CD4-positive, alpha-beta T cell treated with Interleukin-4 for 4 hours (primary cell): ENCODE measurements at places on chromosomes 1 and 21.

DNA sequence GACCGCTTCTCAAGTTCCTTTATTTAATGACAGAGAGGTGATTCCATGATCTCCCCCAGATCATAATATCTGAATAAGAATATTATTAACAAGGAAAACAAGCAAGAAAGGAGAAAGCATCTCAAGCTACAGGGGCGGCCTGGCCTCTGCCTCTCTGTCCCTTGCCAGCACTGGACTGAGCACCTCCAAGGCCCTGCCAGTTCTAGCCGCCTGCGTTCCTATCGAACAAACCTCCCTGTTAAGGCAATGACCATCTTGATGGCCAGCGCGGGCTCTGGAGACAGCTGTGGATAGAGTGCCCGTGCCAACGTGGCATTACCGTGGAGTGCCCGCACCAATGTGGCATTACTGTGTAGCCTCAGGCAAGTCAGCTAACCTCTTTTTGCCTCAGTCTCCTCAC, 84.8 kb downstream of the NPHP4 start:
- DNase-seq = no peak

DNA sequence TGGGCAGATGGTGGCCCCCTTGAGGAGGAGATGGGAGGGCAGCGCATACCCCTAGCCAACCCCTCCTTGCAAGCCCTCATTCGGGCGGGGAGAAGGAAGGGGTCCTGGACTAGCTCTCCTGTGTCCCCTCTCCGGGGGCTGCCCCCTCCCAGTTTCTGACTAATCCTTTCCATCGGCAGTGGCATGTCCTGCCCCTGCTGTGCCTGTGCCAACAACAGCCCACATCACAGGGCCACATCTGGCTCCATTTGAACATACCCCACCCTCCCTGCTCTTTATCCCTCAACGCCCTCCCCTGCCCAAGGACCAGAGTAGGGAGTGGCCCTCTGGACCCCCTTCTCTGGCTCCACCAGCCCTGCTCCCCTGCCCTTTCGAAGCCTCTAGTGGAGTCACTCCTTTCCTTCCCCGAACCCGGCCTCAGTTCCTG, 11.0 kb upstream of the LMNA start:
- DNase-seq = peak; percentile 75

- peak; percentile 18 for DNase-seq
Measured at GRCh38 chr21:43269440-43269839, 100.6 kb downstream of the CRYAA start.

DNA sequence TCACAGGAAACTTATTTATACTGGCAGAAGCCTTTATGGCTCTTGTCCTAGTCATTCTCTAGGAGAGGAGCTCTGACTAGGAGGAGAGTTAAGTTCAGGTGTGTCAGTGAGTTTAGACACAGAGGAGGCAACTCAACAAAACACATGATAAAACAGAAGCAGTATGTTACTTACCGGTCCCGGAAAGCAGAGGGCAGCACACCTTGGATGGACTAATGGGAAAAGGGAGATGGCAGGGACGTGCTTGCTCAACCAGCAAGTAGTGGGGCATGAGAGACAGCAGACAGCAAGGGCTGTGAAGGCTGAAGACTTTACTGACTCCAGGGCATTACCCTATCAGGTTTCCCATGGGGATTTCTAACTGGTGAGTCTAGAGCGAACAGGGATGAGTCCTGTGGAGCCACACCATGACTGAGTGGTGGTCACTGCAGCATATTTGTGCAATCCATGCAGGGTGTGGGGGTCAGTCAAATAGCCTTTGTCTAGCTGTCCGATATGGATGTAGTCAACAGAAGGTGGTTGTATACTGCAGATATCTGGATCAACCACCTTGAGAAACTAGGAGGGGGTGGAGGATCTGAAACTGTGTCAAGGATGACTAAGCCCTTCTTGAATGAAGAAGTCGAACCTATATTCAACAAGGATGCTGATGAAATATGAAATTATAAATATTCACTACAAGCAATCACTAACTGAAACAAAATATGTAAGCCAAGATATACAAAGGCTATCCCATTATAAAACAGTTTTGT, 596.3 kb upstream of the CHRM3 start:
- DNase-seq = no peak

- DNase-seq = no peak
Measured at GRCh38 chr1:154739654-154740053, 130.4 kb downstream of the KCNN3 start.
